NAMALWA (cell line): ENCODE measurements at places on chromosomes 13 and 19.

DNA sequence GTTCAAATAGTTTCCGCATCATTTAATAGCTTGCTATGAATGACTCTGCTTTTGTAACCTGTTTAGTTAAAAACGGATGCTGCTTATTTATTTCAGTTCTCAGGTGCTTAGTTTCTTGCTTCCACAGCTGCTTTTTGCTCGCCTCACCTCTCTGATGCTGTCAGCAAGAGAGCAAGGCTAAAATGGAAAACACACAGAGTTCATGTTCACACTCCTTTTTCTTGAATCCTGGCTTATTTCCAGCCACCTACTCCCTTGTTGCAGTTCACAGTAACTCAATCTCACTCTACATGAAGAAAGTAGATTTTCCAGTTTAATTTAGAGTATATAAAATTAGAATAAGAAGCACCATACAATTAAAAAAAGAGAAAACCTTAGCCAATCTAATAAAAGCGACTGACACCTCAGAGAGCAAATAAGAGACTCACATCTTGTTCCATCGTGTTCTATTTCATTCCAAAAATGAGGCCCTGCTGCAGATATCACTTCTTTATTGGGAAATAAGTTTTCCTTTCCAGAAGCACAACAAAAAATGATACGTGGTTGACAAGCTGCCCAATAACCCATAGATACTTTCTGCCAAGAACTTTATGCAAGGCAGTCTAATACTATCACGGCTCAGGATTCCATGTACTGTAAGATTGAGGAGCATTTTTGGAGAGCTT, 326.1 kb upstream of the SLITRK1 start:
- DNase-seq, result no peak

- DNase-seq, result peak; percentile 54
These were observed 766 bp downstream of the CEBPG start for GRCh38 chr19:33374236-33374714.

DNA sequence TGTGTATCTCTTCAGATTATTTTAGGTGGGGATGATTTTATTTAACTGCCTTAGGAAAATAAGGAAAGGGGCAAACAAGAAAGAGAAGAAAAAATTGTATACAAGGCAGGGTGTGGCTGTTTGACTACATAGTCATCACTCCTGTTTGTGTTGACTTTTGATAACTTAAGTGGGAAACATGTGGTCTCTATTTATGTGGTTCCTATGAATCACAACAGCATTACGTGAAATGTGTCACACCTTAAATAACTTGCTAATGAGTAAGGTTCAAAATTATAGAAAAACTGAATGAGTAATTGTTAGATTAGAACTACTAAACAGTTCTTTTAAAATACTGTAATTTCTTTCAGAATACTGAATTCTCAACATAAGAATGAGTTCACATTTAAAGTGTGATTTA, 69.3 kb downstream of the LMO7 start:
- no peak for DNase-seq

- no peak for DNase-seq
These were observed 20.7 kb upstream of the HMGB1 start for GRCh38 chr13:30486230-30487074.

DNA sequence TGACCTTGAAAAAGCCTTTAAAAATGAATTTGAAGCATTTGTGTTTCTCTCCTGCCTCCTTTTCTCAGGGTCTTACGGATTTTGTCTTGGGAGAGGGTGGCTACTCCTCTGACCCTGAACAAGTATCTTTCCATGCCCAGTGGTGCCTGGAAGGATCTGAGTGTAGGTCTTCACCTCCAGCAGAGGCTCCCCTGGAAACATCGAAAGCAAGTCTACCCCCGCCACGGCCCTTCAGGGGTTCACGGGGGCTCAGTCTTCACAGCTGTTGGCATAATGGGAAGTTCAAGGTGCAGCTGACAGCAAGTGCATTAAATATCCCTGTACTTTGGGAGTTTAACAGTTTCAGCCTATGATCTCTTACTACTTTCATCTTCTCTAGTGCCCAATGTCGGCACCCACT, 42.7 kb upstream of the SLC15A1 start:
- DNase-seq, result no peak

DNA sequence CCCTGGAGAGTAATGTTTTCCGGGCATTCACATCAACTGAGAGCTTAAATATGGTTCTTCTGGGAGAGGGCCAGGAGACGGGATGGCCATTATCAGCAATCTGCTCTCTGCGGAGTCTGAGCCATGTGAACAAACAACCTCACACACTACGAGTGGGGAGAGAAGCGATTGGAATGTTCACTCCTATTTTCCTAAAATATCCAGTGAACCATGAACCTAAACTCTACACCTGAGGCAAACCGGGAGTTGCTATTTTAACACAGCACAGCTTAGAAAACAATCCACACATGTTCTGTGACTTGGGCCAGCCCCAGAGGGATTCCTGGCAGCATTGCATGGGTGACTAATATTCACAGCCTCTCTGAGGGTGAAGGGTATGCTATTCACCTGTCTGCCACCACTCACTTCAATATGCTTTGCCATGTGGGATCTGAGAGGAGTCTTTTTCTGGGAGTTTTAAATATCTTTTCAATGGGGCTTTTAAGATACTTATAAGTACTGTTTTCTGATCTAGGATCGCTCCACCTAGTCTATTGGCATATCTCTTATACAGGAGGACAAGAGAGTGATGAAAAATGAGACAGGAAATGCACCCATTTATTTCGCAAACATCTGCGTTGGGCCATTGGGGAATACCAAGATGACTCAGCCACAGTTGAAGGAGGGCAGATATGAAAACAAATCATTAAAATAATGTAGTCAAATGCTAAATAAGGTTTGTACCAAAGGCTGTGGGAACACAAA, 72.6 kb upstream of the SERP2 start:
- DNase-seq, result peak; percentile 12

DNA sequence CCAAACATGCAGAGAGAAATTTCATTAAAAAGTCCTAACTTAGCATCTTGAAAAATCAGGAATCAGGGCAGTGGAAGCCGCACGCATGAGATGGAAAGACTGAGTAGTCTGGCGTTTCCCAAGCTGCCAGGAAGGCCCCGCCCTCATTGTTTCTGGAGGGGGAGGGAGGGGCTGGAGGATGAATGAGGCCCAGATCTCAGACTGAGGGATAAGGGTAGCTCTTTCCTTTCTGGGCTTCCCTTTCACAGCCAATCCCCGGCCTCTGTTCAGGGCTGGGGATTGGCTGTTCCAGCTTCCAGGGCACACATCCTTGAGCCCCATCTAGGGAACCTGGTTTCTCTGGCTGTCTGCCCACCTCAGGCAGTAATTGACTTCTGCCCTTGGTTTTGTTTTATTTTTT, 7.3 kb downstream of the C19orf53 start:
- DNase-seq, result no peak

- no peak for DNase-seq
These were observed 75.4 kb upstream of the TRPC4 start for GRCh38 chr13:37944869-37945442.

DNA sequence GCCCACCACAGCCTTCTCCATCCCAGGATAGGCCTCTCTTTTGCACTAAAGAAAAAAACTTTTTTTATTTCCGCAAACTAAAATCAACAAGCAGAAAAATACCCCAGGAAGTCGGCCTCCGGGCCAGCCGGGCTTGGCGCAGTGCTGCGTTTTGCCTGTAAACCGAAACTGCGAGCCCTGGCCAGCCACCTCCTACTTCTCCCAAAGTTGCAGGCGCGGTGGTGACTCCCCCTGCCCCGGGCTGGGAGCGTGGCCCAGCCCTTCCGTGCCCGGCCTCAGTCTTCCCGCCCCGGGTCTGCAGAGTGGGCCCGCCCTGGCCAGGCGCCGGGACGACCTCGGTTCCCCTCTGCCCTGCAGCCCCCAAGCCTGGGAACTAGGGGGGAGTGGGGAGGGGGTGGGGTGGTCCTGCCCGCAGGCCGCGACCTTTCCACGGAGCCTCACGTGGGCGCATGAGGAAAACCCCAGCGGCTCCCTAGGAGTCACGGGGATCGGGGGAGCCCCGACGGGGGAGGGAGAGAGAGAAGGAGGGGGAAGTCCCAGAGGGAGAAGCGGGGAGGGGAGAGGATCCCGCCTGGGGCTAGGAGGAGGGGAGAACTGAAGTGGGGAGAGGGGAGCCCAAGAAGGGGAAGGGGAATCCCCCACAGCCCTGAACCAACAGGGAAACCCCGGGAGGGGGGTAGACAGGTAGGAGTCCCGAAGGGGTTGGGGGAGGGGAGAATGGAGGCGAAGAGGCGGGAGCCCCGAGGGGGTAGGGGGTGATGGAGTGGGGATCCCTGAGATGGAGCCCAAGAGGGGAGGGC, 3.0 kb downstream of the GADD45B start:
- peak; percentile 70 for DNase-seq

DNA sequence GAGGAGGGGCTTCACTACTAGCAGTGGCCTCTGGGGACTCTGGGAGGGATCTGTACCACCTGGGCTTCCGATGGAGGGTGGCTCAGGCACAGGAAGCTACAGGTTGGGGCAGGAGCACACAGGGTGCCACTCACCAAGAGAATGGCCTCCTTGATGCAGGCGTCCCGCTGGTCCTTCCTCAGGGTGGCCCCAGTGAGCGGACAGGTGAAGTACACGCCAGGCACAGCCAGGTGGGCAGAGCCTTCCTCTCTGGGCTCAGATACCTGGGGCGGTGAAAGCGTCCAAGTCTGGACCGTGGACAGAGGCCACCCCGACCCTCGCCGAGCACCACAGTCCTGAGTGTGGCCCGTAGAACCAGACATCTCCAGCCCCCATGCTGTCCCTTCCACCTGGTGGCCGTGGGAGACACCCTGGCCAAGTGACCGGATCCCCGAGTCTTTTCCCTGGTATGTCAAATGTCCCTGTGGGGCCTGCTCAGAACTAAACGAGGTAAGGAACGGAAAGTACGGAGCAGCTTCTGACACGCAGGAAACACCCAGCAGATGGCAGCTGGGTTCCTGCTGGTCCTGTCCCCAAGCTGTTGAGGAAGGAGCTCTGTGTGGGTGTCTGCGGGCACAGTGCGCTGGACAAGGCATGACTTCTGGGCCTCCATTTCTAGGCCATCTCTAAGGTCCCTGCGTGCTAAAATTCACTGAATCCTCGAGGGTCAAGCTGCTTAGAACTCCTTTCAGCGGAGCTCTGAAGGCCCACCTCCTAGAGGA, 5.2 kb downstream of the UBXN6 start:
- no peak for DNase-seq

GRCh38 chr13:75587679-75588078, 38.1 kb downstream of the UCHL3 start:
- DNase-seq, result no peak

GRCh38 chr19:10402441-10403038, 802 bp downstream of the CDC37 start:
- DNase-seq, result no peak

DNA sequence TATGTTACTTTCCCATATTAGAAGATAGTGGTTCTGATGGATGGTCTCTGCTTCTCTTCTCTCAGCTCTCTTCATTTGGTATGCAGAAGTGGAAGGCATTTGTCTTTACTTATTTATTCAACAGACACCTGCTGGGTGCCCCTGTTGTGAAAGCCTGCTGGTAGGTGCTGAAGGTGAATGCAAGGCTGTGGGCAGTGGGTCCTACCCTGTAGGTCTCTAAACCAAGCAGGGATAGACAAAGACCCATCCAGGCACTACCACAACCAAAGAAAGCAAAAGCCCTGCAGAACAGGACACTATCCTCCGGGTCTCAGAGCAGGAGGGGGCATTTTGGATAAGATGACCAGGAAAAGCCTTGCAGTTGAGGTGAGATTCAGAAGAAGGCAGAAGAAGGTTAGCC, 106.1 kb downstream of the STARD13 start:
- no peak for DNase-seq

DNA sequence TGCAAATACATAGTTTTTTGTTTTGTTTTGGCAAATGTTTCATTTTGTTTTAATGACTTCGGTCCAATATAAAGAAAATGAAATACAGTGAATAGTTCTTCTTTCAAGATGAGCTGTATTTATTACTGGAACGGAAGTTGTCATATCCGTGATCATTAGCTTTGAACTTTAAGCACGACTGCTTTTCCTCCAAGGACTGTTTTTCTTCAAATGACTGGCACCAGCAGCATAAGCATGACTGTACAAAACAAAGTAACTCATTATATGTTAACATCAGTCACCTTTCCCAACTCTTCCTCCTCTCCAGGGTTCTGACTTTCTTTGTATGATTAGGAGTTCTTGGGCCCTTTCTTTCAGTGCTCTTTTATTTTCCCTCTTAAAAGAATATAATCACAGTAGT, 20.5 kb downstream of the EDNRB start:
- no peak for DNase-seq

- DNase-seq, result no peak
These were observed 63.0 kb upstream of the FLT1 start for GRCh38 chr13:28557725-28558520.

DNA sequence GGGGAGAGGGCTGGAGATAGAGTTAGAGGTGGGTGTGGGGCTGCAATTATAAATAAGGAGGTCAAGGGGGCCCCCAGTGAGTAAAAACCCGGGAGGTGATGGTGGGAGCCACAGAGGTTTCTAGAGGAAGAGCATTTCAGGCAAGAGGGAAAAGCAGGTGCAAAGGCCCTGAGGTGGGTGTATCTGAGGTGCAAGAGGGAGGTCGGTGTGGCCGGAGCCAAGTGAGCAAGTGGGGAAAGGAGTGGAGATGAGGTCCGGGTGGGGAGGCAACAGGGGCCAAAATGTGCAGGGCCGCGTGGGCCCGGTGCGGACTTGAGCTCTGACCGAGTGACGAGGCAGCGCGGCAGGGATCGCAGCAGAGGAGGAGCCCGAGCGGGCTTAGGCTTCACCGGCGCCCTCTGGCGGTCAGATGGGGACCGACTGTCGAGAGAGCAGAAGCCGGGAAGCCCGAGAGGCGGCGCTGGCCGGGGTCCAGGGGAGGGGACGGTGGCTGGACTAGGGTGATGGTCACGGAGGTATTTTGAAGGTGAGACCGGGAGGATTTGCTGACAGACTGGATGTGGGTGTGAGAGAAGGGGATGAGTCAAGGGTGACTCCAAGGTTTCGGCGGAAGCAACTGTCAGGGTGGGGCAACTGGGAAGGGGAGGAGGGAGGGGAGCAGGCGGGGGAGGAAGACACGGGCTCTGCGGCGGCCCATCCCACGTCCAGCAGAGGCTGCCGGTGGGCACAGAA, 17.7 kb upstream of the SPACA4 start:
- DNase-seq, result peak; percentile 88

DNA sequence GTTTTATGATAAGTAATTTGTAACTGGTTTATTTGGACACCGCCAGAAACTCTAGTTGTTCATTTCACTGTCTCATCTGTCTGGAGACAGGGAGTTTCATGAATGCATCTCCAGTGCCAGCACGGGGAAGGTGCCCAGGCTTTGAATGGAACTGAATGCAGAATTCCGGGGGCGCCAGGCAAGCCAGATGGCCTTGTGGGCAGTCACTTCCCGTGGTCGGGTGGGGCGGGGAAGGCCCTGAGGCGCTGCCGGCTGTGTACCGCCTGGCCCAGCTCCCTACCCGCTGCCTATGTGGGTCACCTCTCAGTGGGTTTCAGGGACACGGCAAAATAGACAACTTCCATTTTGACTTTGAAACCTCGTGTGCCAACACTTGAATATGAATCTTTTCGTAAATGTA, 28.8 kb upstream of the MCF2L start:
- DNase-seq, result no peak

GRCh38 chr13:113224486-113224885, 15.1 kb downstream of the CUL4A start:
- no peak for DNase-seq

- peak; percentile 30 for DNase-seq
These were observed 21.1 kb downstream of the PPP1R37 start for GRCh38 chr19:45114116-45114515.

- no peak for DNase-seq
These were observed 6.9 kb upstream of the ATF5 start for GRCh38 chr19:49921871-49922795.
